ENCODE measurements at places on chromosomes 16 and 17. TPM values are rescaled to one million over a fixed set of nuclear protein-coding genes. Genes with fewer than 3 reads are reported as not detected.

HSPB9 gene
- not detected for total RNA-seq

RRAD gene
- total RNA-seq = 0.60 TPM

TRAPPC1 gene
- total RNA-seq = 54.7 TPM

PDPR gene
- total RNA-seq = 17.7 TPM

KIF18B gene
- total RNA-seq = 0.60 TPM

SLC2A4 gene
- total RNA-seq = 0.60 TPM

XYLT1 gene
- total RNA-seq = 0.20 TPM

CCDC200 gene
- not detected for total RNA-seq

CTRB2 gene
- not detected for total RNA-seq

KRT28 gene
- not detected for total RNA-seq

CRISPLD2 gene
- under 0.01 TPM for total RNA-seq

RNF43 gene
- total RNA-seq = not detected

RHBDL1 gene
- 0.22 TPM for total RNA-seq

MPV17L gene
- under 0.01 TPM for total RNA-seq

DPEP2NB gene
- not detected for total RNA-seq

COPZ2 gene
- 7.0 TPM for total RNA-seq

FOXO3B gene
- 1.4 TPM for total RNA-seq

UBALD2 gene
- total RNA-seq = 6.3 TPM

IGSF6 gene
- not detected for total RNA-seq

SBK1 gene
- total RNA-seq = under 0.01 TPM

SOCS1 gene
- total RNA-seq = 0.22 TPM

HOXB13 gene
- not detected for total RNA-seq

CD19 gene
- not detected for total RNA-seq

EVI2A gene
- total RNA-seq = 0.87 TPM

MYH3 gene
- total RNA-seq = 0.40 TPM

NXN gene
- total RNA-seq = 69.1 TPM

RAB11FIP4 gene
- total RNA-seq = not detected

FBXL16 gene
- under 0.01 TPM for total RNA-seq

RNF157 gene
- total RNA-seq = 0.22 TPM

MYL11 gene
- total RNA-seq = not detected

MYH8 gene
- not detected for total RNA-seq

MGRN1 gene
- total RNA-seq = 15.7 TPM

ODAD4 gene
- under 0.01 TPM for total RNA-seq

CACNG5 gene
- total RNA-seq = not detected

MRPL45 gene
- total RNA-seq = 26.4 TPM

HS3ST3A1 gene
- total RNA-seq = under 0.01 TPM

CDK5R1 gene
- total RNA-seq = 1.3 TPM

CD300C gene
- total RNA-seq = not detected

SPATA32 gene
- total RNA-seq = not detected

TBC1D28 gene
- total RNA-seq = not detected

KRTAP4-11 gene
- total RNA-seq = not detected

AXIN2 gene
- total RNA-seq = 1.6 TPM

SLC5A10 gene
- total RNA-seq = not detected

TBC1D26 gene
- total RNA-seq = not detected

HOXB4 gene
- total RNA-seq = 1.2 TPM

GPR179 gene
- not detected for total RNA-seq

CLEC18B gene
- under 0.01 TPM for total RNA-seq

SLFN13 gene
- 0.65 TPM for total RNA-seq

CLEC3A gene
- total RNA-seq = not detected

TMEM235 gene
- total RNA-seq = 0.22 TPM

NPIPB8 gene
- total RNA-seq = not detected

ASGR2 gene
- not detected for total RNA-seq
